ENCODE measurements at places on chromosomes 7 and 10.

- no peak for DNase-seq
These were observed 238.5 kb downstream of the ADARB2 start for GRCh38 chr10:1498746-1499358.

- no peak for DNase-seq
These were observed 1.1 kb upstream of the ARHGAP22 start for GRCh38 chr10:48605786-48606529.

- DNase-seq, result no peak
These were observed 29.0 kb downstream of the AKR1D1 start for GRCh38 chr7:138105221-138105620.

DNA sequence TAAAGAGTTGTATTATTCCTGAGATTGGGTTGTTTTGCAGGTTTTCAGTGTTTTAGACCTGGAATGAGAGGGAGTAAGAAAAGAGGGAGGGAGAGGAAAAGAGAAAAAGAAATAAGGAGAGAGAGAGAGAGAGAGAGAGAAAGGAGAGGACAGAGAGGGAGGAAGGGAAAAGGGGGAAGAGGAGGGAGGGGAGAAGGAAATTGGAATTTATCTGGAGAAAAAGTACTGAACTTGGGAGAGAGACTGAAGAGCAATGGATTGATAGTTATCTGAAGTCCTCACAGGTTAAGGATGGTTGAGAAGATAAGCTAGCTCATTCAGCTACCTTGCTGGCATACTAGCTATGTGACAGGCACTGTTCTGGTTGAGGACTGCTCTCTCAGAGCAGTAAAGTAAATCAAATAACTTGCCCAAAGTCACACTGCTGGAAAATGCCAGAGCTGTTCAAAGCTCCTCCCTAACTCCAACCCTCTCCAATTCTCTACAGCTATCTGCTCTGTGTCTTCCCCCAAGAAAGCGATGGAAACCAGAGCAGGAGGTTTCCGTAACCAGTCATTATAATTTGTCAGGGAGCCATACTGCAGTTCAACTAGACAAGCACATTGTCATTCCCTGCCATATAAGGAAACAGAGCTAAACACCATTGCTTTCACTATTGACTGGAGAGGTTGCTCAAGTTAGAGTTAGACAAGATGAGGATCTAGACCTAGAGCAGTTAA lies 10.7 kb downstream of the CALD1 start:
- DNase-seq, result no peak

DNA sequence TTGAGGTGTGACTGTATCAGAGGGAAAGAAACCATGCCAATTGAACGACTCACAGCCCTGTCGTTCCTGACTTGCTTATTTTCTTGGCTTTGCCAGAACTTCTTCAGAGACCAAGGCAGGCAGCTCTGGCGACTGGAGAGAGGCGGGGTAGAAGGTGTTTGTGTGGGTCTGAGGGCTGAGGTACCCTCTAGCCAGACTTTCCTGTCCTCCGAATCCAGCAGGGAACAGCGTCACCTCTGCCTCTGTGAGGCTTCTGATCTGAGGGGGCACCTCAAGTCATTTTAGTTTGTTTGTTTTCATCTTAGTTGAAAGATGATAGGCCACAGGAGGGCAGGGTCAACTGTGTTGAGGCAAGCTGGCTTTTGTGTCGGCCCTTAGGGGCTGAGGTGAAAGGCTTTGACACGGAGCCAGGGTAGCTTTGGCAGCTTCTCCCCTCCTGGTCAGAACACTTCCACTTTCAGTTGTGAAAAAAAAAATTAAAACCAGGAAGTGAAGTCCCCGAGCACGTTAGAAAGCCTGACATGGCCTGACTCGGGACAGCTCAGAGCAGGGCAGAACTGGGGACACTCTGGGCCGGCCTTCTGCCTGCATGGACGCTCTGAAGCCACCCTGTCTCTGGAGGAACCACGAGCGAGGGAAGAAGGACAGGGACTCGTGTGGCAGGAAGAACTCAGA lies 1.9 kb downstream of the ACSL5 start:
- DNase-seq, result peak; percentile 86

DNA sequence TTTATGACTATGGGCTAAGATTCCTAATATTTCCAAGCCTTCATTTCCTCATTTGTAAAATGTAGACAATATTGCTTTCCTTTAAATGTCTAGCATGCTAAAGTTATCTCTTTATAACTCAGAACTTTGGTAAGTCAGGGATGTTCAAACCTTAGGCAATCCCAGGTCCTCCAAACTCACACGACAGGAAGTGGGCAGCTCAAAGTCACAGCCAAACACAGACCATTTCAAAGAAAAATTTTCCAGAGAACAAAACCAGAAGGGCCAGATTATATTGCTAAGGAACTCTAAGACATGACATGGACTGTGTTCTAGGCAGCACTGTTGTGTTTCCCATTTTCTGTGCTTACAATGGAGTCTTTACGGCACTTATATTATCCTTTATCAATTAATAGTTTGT lies 87.8 kb upstream of the DYNC1I1 start:
- no peak for DNase-seq

Data from NAMALWA (cell line).